ENCODE measurements at places on chromosomes 6 and 20.

GRCh38 chr6:141946502-141946901 lies 186.2 kb upstream of the GJE1 start:
- DNase-seq: no peak

DNA sequence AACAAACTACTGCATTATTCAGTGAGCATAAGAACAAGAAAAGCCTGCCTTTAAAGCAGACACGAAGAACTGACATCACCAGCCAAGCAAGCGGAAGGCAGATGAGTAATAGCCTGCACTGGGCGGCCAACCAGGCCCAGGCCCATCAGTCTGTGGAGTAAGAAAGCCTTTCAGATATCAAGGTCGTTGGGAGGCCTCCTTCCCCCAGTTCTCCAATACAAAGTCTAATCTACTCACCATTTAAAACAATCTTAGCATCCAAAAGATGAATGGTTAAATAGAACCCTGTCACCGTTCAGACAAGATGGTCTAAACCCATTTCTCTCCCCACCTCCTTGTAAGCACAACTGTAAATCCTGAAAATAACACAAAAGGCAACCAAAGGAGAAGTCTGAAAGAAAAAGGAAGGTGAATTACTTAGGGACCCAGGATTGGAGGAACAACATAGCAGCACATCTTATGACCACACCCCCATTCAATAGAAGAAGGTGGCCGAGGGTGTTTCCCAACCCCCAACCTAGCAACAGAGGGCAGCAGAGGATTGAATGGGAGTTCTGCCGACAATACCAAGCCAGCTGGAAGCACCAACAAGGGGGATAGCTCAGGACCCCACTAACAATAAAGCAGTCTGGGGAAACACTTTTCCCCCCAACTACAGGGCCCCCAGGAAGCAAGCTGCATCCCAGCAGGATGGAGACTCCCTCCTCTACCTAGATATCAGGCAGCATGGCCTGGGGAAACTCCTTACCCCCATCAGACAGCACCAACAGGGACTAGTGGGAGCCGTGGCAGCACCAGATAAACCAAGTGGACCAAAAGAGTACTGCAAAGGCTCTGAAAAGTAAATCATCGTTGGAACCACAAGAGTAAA lies 67.9 kb downstream of the ZHX3 start:
- peak; percentile 86 for DNase-seq

DNA sequence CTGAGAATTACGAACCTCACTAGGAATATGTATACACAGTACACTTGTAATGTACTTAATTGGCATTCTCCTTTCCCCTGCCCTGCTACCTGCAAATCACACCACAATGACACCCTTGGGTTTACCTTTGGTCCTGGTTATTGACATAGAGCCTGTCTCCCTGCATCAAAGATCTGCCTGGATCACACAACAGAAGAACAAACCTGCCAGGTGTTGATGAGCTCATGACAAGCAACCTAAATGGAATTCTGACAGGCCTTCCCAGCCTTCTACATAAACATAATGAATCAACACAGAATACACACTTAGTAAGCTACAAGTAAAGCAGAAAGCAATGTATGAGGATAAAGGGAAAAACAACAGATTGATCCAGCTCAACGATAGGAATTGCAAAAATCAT lies 95.6 kb downstream of the HDGFL1 start:
- DNase-seq: no peak

DNA sequence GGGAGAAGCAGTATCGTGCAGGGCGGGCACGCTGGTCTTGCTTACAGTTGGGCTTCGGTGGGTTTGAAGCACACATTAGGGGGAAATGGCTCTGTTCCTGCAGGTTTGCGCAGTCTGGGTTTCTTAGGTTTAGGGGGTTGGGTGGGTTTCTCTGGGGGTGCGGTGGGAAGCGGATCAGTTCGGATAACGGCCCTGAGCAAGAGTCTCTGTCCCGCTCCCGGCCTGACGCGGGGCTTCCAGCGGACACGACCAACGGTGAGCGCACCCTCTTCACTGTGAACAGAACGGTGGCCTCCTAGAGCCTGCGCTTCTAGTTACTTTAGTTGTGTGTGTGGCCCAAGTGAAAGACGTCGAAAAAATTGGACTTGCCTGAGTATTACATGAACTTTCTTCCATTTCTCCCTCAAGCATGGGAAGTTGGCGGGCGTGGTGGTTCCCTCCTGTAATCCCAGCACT lies 635 bp upstream of the ELOVL2 start:
- no peak for DNase-seq

DNA sequence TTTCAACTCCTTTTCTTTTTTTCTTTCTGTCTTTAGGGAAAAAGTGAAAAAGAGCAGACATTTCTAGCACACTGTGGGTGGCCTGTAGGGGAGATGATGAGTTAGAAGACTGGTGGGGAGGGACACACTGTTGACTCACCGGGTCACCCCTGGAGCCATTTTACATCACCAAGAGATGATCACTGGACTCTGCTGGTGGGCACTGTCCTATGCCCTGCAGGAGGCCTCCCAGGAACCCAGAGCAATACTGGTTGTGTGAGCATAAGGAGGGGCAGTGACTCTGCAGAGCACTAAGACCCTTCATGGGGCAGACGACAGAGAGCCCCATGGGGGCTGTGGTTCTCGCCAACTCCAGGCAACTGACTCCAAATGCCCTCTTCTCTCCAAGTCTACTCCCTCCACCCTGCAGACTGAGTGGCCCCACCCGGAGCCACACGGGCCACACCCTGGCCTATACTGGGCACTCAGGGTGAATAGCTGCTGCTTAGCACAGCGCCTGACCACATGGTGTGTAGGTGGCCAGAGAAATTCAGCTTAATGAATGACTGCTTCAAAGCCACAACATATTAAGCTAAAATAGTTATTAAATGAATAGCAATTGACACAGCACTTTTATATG lies 177.5 kb downstream of the CDC5L start:
- no peak for DNase-seq

DNA sequence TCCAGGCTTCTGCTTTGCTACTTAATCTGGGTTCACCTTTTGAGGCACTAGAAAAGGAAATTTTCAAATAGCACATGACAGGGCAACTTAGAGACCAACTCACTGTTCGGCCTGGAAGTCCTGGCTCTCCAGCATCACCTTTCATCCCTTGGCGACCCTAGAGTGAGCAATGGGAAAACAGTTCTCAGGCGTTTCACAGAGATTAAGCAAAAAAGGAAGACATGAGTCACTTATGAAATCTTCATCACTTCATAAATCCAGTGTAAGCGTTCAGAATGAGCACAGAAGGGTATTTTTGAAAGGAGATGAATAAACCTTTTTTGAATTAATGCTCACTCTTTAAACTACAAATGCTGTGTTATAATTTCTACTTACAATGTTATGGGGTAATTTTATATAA lies 104.0 kb downstream of the COL12A1 start:
- peak; percentile 74 for DNase-seq

GRCh38 chr6:3535033-3535775 lies 78.4 kb upstream of the SLC22A23 start:
- DNase-seq: no peak

Measured in fibroblast of the aortic adventitia (primary cell).